Dermis microvascular lymphatic vessel endothelial cell (primary cell): ENCODE measurements at places on chromosomes 11 and 22. TPM values are rescaled to one million over a fixed set of nuclear protein-coding genes. Genes with fewer than 3 reads are reported as not detected.

DNA sequence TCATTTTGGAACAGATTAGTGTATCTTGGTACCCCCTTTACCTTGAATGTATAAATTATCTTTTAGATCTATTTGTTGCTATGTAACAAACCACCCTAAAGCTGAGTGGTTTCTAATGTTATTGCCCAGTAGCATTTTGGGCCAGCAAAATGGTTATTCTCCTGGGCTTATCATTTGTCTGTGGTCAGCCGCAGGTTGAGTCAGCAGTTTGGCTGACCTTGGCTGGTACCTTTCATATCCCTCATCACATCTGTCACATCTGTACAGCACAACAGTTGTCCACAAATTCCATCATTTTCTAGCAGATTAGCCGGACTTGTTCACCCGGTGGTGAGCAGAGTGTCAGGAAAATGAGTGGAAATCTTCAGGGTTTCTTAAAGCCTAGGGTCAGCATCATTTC is 588.5 kb upstream of the ARHGAP42 start:
- DNase-seq, result no peak

ZNF70 gene
- 1.4 and 1.9 TPM in 2 replicates for total RNA-seq

- no peak for DNase-seq
Measured at GRCh38 chr11:115905341-115906000, 401.3 kb upstream of the CADM1 start.

TCN1 gene
- total RNA-seq, result not detected in 2 replicates

TRIM22 gene
- total RNA-seq, result 60.6 and 85.6 TPM in 2 replicates

SHISA8 gene
- not detected in 2 replicates for total RNA-seq
